ENCODE measurements at places on chromosomes 2 and 18.

GRCh38 chr2:197237291-197238042 lies 73.1 kb downstream of the ANKRD44 start:
- DNase-seq = no peak

DNA sequence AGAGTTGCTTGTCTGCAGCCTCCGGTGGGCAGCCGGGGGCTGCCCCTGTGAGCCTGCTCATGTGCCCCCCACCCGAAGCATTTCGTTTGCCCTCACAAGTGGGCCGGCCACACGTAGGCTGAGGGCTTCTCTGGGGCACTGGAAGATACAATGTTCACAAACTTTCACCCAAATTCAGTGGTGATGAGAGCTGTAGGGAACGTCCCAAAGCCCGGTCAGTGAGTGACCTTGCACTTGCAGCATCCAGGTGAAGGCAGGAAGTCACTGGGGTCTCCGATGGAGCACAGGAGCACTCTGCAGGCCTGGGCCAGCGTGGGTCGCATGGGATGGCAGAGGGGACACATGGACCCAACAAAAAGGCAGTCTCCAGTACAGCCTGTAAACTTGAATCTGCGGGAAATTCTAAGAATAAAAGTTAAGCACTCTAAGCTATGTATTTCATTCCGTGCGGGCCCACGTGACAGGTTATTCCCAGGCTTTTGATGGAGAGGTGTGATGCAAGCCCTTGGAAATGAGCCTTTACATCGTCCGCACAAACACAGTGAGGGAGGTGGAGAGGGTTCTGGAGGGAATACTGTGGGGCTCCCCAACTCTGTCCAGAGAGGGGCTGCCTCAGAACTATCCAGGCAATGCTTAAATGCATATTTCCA lies 42.5 kb downstream of the CNGA3 start:
- DNase-seq = no peak

GRCh38 chr2:63059793-63060471 lies 9.3 kb downstream of the OTX1 start:
- no peak for DNase-seq

DNA sequence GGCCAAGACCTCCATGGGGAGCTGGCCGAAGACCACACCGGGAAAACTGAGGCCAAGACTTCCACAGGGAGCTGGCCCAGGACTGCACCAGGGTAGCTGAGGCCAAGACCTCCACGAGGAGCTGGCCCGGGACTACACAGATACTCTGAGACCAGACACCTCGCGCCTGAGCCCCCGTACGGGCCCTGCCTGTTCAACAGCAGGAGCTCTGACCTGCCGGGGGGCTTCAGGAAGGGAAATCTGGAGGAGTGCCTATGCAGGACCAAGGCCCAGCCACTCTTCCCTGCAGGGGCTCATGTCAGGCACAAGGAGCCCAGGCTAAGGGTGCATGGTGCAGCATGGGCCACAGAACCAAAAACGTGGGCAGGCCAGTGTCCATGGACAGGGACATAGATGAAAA lies 151.6 kb downstream of the TMEM18 start:
- DNase-seq = no peak

GRCh38 chr18:79327199-79327721 lies 68.5 kb upstream of the NFATC1 start:
- no peak for DNase-seq

DNA sequence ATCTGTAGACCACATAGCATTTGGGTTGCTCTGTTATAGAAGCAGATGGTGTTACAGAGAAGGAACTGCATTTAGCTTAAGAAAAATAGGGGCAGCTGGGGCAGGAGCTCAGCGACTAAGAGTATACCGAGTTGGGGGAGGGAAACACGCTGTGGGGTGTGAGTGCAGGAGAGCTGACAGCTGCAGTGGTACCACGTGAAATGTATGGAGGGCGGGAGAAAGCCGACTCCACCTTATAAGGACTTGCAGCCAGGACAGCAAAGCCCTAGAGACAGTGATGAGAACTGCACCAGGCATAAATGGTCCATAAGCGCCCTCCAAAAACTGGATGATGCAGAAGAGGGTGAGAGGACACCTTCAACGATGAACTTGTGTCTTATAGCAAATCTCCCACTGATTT lies 237.6 kb downstream of the PRKCE start:
- peak; percentile 48 for DNase-seq

DNA sequence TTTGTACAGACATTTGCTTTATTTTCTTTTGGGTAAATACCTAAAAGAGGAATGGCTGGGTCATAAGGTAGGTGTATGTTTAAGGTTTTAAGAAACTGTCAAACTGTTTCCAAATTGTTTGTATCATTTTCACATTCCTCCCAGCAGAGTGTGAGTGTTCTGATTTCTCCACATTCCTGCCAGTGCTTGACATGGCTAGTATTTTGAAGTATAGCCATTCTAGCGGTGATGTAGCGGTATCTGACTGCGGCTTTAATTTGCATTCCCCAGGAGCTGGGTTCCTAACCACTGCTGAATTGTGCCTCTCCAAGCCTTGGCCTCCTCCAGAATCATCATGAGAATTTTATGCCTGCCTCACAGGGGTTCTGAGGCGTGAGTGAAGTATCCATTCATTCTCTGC lies 61.8 kb upstream of the ARL4C start:
- no peak for DNase-seq

GRCh38 chr2:208036357-208036756 lies 11.0 kb upstream of the PLEKHM3 start:
- no peak for DNase-seq

DNA sequence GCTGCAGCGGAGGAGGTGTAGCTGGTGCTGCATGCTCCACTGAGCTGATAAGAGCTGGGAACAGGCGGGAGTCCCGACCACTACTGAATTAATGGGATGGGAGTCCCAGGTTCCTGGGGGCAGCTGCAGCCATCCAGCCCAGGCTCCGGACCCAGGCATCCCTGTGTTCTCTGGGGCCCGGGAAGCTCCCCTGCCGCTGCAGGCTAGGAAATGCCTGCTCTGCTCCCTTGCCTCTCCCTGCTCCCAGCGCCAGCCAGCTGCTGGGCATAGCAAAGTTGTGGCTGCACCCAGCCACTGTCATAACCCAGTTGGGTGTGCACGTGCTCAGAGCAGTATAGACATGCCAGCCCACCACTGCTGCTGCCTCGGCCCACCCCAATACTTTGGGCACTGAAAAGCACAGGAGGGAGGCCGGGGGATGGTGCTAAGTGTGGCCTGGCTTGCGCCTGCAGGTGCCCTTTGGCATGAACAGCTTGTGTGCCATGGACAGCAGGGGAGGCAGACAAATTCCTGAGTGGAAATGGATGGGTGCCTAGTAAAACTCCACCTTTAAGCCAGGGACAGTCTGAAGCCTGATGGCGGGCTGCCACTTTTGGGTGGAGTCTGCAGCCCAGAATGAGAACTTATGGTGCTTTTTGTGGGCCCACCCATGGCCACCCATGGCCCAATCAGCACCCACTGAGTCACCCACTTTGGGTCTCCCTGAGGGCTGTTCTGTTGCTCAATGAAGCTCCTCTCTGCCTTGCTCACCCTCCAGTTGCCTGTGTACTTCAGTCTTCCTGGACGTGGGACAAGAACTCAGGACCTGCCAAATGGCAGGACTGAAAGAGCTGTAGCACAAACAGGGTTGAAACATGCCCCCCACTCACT lies 219.3 kb upstream of the TMEFF2 start:
- DNase-seq = no peak

GRCh38 chr18:7452331-7452730 lies 114.8 kb upstream of the PTPRM start:
- DNase-seq = no peak

DNA sequence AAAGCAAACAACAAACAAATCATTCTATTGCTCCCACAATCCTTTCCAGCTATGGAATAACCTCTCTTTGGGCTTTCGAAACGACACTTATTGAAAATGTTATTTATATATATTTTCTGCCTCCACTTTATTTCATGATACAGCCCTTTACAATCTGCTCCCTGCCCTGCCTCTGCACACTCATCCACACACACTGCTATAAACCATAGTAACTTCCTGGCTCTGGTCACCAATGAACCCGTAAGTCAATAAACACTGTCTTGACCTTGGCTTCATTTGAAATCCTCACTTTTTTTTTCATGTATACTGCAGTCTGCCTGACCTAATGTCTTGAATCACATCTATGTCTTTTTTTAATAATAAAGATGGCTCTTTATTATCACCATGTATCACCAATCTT lies 161.5 kb downstream of the SLC39A10 start:
- no peak for DNase-seq
